ENCODE measurements at places on chromosomes 6 and 20.

DNA sequence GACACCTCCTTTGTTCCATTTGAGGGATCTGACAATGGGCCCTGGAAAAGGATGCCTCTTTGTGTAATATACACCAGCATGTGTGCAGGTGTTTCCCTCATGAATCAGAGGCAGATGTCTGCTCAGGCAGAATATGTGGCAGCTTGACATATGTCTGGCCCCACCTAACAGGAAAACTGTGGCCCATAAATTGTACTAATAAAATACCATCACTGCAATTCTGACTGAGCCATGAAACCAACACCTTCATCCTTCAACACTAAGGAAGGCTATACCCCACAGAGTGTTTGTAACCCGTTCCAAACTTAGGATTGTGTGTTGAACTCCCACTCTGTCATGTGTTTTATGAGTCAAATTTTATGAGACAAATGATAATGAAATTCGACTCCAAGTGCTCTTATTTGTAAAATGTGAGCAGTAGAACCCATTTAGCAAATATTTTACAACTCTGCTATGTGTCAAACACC lies 22.7 kb downstream of the LAMA4 start:
- DNase-seq = no peak

DNA sequence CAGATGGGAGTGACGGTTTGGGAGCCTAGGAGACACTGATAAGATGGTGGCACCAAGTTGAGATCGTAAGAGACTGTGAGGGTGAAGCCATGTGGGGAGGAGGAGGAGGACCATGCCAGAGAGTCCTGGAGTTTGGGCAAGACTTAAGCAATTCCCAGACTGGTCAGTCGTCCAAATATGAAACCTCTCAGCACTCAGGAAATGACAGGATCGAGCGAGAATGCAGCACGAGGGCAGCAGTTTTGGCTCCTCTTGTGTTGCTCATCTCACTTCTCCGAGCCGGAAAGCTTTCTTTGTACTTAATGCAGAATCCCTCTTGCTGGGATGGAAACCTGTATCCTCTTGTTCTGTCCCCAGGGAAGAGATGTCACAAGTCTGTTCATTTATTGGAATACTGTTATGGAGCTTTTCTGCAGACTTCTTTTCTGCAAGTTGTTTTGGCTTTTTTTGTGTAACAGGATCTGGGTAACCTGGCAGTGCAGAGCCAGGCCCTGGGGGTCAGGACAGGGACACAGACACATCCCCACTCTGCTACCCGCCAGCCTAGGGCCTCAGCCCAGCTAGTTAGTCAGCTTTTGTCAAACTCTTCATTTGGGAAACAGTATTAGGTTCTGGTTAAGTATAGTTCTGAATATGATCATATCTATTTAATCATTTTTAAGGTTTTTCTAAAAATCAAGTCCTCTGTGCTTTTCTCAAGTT lies 34.3 kb downstream of the FNDC1 start:
- DNase-seq = no peak

GRCh38 chr6:157845493-157846259 lies 22.6 kb downstream of the SNX9 start:
- no peak for DNase-seq

- no peak for DNase-seq
Observed at GRCh38 chr6:137699031-137699683, 167.9 kb upstream of the TNFAIP3 start.

- no peak for DNase-seq
Observed at GRCh38 chr20:20366551-20366875, 1.4 kb upstream of the INSM1 start.

GRCh38 chr6:55888917-55889316 lies 13.5 kb upstream of the BMP5 start:
- no peak for DNase-seq

- no peak for DNase-seq
Observed at GRCh38 chr6:90714319-90714718, 127.4 kb upstream of the MAP3K7 start.

- no peak for DNase-seq
Observed at GRCh38 chr6:52871621-52872020, 31.0 kb upstream of the GSTA5 start.

DNA sequence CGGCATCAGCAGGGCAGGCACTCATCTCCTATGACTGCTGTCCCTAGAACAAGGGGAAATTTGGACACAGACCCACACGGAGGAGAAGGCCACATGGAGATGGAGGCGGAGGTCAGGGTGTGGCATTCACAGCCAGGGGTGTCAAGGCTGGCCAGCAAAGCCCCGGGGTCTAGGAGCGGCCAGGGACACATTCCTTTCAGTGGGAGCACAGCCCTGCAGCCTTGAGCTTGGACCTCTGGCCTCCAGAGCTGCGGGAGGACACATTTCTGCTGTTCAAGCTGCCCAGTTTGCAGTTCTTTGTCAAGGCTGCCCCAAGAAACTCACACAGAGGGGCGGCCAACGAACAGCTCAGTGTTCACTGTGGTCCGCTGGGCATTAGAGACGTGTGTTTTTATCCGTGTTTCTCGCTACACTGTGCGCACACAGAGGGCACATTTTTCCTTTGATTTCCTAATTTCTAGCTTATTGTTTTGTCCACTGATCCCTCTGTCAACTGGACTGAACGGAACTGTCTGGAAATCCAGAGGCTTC lies 93.4 kb upstream of the MPC1 start:
- DNase-seq = no peak

DNA sequence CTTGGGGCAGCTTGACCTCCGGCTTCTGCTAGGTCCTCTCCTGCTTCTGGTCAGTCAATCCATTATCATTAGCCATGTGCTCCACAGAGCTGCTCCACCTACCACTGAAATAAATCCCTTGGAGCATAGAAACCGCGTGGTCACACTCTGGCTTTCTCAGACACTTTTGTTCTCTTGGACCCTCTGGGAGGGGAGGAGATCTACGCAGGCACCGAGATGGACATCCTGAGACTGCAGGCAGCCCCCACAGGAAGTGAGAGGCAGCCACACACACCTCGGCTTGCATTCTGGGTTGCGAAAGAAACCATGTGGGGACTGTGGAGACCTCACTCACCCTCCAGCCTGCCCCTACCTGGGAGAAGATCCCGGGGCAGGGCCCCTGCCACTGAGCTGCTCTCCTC lies 79.5 kb downstream of the FYN start:
- peak; percentile 44 for DNase-seq

DNA sequence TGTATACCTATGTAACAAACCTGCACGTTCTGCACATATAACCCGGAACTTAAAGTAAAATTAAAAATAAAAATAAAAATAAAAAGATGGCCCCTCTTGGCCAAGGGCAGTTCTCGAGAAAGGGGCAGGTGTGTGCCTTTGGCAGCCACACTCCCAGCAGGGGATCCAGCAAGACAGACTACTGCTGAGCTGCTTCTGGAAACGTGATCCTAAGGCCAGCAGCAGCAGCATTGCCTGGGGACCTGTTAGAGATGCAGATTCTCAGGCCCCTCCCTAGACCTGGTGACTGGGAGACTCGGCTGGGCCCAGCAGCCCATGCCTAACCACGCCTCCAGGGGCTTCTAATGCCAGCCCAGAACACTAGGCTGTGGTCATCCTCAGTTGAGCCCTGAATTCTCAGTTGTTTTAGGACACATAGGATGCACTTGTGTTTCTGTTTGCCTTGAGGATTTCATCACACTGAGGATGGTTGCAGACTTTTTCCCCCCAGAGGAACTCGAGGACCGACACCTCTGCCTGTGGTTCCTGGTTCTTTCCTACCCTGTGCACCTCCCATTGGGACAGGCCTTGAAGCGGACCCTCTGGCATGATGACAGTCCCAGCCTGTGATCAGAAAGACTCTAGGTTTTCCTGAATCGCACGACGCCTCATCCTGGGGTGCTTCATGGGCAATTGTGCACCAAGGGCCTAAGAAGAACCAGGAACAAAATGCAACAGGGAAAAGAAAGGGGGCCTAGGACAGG lies 105.9 kb downstream of the TOX2 start:
- DNase-seq = no peak

- DNase-seq = no peak
Observed at GRCh38 chr6:159121486-159121885, 47.7 kb upstream of the FNDC1 start.

DNA sequence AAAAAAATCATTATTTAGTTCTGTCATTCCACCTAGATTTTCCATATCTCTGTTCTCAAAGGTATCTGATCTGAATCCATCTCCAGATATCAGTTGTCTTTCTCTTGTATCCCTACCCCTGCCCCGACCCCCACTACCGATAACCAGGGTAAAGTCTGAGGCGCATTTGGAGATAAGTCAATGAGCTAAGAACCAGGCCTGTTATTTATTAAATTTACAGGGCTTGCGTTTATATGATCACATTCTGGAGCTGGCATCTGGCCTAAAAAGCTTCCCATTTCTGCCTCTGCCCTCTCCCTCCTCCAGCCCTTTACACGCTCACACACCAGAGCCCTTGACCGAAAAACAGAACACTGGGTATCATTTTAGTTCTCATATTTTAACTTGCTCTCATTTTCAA lies 144.7 kb downstream of the ALDH8A1 start:
- DNase-seq = no peak

DNA sequence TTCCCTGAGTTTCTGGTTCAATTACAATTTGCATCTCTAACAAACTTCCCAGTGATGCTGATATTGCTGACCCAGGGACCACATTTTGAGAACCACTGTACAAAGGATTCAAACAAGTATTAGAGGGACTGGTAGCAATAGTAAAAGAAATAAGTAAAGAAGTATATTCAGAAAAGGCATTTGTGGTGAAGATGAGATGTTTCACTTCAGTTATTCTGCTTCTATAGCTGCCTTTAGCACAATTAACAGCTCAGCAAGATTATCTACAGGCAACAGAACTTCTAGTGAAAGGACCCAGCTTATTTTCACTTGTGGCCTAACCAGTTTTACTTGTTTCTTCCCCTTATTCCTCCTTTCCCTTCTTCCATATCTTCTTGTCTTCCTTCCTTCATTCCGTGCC lies 149.4 kb downstream of the PHF3 start:
- no peak for DNase-seq

DNA sequence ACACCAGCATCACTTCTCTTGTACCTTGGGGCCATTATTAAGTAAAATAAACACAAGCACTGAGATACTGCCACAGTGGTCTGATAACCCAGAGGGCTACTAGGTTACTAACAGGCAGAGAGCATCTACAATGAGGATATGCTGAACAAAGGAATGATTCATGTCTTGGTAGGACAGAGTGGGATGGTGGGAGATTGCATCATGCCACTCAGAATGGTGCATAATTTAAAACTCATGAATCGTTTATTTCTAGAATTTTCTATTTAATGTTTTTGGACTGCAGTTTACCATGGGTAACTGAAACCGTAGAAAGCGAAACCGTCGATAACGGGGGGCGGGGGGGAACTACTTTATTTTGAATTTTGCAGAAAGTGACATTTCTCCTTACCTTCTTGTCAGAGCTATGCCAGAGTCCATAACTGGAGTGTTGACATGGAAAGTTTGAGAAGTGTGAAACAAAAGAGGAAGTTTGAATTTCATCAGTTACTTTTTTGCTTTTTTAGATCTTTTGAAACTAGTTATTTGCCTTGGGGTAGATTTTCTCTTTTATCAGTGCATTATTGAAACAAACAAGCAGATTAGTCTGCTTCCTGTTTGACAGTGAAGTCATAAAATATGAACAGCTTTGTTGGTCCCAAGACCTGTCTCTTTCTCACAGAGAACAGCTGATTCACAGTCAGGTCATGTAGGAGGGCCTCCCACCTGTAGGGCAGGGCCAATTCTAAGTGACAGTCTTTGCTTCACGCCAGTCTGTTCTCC lies 124.9 kb downstream of the KLHL32 start:
- DNase-seq = no peak

GRCh38 chr6:52363228-52363867 lies 1.4 kb downstream of the PAQR8 start:
- DNase-seq = peak; percentile 38

- DNase-seq = no peak
Observed at GRCh38 chr6:13760307-13761304, 49.0 kb upstream of the RANBP9 start.

DNA sequence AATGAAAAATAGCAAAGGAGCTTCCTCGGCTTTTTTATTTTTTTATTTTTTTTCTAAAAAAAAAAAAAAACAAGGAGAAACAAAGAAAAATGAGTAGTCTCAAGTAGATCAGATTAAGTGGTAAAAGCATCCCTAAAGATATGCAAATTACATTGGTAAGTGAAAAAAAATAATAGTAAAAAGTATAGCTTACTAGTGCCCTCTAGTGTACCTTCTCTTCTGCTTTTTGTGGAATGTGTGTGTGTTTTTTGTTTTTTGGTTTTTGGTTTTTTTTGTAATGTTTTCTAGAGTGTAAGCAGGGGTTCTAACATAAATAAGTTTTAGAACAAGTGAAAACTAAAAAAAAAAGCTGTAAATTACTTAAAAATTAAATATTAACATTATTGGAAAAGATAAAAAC lies 1062.0 kb downstream of the HACE1 start:
- DNase-seq = no peak

DNA sequence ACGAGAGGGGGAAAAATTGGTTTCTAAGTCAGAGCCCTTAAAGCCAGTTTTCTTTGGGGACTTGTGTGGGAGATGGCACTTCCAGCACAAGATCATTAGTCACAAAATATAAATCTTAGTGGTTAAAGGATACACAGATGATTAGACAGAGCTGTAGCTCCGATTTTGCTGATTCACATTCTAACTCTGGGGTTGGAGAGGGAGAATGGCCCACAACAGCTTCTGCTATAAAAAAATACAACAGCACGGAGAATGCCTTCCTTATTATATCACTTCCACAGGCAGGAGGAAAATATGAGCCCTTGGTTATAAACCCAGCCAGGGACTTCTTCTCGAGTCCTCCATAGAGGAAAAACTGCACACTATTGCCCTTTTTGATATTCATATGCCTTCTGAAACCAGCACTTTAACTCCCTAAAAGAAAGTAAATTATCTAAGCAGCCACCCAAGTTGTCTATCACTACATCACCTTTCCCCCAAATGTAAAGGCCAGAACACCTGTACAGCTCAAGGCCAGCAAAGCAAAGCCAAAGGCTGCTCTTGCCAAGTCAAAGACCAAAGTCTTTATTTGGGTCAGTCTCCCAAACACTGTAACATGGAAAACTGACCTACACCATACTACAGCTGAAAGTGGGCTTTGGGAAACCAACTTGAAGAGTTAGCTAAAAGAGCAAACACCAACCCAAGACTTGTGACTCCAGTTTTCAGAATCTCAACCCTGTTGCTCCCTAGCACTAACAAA lies 10.4 kb downstream of the MRPL14 start:
- no peak for DNase-seq

- no peak for DNase-seq
Observed at GRCh38 chr20:36390269-36390668, 84.1 kb downstream of the DLGAP4 start.

DNA sequence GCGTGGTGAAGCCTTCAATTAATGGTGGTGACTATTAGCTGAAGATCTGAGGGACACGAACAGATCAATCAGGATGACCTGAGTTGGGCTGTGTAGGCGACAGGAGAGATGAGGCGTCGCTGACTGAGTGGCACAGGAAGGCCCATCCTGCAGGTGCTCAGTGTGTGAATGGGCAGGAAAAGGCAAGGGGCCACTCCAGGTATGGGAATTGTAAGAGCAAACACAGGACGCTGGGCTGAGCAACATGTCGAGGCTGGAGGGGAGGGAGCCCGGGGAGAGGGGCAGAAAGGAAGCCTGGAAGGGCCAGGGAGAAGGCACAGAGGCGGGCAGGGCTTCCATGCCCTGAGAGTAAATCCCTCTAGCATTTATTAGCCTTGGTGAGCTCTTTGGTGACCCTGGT lies 151.0 kb downstream of the VEGFA start:
- no peak for DNase-seq

GRCh38 chr6:3090013-3090412 lies 21.7 kb downstream of the RIPK1 start:
- no peak for DNase-seq

Measured in transverse colon (tissue), 4 donors.